ENCODE measurements at places on chromosomes 13 and 19.

GRCh38 chr13:75830842-75831241, 194.7 kb downstream of the LMO7 start:
- no peak for DNase-seq

- DNase-seq = no peak
Observed at GRCh38 chr19:50573741-50574461, 5.7 kb upstream of the LRRC4B start.

GRCh38 chr13:91557328-91558090, 159.1 kb downstream of the GPC5 start:
- no peak for DNase-seq

DNA sequence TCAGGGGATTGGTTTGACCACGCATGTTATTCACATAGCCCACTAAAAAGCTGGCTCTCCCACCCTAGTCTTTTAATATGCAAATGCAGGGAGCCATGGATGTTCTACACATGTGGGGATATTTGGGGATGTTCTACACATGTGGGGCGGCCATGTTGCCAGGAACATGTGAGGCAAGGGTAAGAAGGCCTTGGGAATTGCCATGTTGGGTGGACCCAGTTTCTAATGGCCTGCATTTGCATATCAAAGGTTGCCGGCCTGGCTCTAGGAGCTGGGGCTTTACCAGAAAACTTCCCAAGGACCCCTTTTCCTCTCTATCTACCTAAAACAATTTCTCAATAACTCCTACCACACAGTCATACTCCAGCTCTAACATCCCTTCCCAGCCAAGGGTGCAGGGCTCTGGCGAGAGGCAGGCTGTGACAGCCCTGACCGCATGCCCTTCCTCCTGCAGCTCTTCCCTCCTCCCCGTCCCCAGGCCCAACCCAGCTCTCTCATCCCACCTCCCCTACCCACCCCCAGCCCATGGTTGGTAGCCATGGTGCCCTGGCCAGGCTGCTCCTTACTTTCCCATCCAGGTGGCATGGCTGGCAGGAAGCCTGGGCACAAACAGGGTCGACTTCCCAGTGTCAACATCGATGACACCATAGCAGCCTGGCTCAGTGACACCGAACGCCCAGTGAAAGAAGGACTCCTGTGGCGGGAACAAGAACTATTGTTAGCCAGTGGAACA, 11.0 kb downstream of the PEPD start:
- DNase-seq = no peak

GRCh38 chr19:44728178-44728577, 20.3 kb upstream of the BCL3 start:
- DNase-seq = no peak

DNA sequence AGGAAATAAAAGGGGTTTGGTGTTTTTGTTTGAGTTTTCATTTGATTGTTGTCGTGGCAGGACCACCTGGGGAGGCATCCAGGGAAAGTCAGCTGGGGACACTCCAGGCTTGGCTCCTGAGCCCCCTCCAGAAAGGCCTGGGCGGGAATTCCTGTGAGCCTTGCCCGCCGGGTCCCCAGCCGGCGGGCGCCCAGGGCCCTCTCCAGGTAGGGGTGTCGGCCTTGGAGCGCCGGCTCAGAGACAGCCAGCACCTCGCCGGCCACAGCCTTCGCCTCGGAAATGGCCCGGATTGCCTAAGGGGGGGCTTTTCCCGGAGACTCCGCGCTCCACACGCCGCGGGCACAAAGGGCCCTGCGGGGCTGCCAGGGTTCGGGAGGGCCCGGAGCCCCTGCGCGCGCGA, 125.0 kb downstream of the TNFRSF19 start:
- DNase-seq = no peak

DNA sequence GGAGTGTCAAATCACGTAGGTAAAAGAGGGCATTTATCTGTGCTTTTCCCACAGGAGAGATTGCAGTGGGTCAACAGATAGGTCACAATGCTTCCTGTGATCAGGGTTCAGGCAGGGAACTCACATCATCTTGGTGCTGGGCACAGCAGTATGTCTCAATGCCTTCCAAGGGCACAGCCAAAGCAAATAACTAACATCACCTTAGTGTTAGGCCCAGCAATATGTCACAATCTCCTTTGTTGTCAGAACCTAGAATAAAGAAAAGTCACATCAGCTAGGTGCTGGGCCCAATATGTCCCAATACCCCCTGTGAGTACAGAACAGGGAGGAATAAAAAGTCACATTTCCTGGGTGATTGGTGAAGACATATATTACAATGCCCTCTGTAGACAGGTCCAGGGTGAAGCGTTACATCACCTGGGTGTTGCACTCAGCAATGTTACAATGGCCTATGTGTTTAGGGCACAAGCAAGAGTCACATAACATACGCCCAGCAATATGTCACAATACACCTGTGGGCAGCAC, 11.4 kb upstream of the ZNF724 start:
- no peak for DNase-seq

- DNase-seq = peak; percentile 72
Observed at GRCh38 chr13:44576351-44577235, 463 bp upstream of the TSC22D1 start.

GRCh38 chr19:47274891-47275761, 441 bp downstream of the INAFM1 start:
- DNase-seq = no peak

DNA sequence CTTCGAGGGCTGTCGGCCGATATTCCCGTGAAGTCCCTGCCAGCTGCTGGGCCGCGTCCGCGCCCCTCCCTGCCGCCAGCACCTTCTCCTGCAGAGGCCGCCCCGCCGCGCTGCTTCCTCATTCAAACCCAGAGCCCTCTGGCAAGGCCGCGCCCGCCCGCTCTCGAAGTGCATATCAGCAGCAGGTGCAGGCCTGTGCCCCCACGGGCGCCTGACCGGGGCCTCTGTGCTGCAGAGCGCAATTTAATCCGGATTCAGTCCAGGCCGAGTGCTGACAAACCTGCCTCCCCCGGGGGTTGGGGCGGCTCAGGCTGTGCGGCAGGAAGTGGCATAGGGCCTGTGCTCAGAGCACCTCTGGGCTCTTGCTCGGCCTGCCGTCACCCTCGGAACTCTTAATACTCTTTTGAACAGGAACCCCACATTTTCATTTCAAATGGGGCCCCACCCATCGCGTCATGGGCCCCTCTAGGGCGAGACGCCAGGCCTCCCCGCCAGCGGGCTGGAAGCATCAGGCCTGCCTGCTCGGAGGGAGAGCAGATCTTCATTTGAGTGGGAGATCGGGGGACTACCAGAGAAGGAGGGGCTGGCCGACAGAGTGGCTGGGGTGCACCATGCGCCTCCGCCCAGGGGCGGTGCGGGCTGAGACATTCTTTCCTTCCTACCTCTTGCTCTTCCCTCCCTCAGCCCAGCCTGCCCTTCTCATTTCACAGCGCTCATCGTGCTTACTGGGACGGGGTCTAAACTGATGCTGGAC, 125.7 kb downstream of the TNFRSF19 start:
- no peak for DNase-seq

- no peak for DNase-seq
Observed at GRCh38 chr19:4635754-4636116, 3.6 kb upstream of the TNFAIP8L1 start.

DNA sequence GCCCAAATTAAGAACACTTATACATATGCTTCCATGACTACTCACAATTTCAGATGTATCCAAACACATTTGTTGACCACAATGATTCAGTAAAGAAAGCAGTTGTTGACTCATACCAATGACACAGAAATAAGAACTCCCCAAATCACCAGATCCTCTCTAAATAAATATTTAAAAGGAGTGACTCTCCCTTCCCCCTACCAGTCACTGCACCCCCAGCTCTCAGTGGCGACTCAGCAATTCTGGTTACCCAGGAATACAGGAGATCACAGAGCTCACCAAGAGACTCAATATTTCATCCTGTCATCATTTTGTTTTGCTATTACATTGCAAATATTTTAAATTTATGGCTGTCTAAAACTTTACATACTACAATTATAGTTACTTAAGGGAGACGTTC, 131.5 kb downstream of the RGCC start:
- DNase-seq = no peak

- DNase-seq = no peak
Observed at GRCh38 chr19:12346896-12347295, 13.5 kb upstream of the ZNF563 start.

- DNase-seq = no peak
Observed at GRCh38 chr13:34164582-34164981, 346.6 kb downstream of the RFC3 start.

GRCh38 chr19:15467734-15468214, 3.4 kb upstream of the RASAL3 start:
- DNase-seq = no peak

DNA sequence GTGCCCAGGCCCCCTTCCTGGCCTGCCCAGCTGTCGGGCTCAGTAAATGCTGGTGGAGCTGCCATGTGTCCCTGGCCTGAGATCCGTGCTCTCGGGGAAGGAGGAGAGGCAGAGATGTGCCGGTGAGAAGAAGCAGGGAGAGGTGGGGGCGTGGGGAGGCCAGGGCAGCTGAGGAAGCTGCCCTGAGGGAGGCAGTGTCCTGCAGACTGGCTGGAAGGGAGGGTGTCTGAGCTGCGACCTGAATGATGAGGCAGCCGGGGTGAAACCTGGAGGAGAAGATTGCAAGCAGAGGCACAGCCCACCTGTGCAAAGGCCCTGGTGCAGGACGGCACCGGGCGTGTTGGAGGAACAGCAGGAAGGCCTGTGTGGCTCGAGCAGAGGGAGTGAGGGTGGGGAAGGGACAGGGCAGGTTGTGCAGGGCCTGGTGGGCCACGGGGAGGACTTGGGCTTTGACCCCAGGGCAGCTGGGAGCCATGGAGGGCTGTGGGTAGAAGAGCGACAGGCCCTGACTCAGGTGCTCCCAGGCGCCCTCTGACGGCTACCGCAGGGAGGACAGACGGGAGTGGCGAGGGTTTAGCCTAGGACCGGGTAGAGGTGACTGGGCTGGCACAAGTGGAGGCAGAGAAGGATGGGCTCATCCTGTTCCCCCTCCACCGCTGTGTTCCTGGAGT, 14.0 kb upstream of the CELF5 start:
- DNase-seq = no peak

DNA sequence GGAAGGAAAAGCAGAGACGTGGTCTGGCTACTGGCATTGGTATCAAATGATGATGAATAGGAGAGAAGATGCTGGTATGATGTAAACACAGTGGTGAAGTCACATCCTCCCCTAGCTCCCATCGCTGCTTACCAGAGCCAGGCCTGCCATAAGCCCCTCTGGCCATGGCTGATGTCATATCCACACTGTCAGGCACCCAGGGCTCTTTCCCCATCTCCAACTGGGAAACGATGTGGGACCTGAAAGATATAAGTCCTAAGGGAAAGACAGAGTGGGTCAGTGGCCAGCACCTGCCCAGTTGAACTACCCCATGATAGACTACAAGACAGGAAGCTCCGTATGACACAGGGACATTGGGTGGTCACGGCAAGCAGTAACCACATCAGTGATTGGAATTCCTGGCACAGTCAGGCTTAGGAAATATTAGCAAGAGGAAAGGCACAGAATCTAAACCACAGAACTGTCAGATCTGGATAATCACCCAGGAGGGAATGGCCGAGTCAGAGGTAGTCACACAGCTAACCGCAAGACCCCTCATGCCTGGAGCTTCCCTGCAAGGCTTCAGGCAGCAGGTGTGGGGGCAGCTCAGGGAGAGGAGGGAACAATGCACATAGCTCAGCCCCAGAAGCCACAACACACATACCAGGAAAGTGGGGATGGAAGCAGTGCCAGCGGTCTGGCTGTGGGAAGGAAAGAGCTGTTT, 3.8 kb downstream of the ZNF792 start:
- DNase-seq = no peak

- DNase-seq = peak; percentile 14
Observed at GRCh38 chr13:80011448-80012212, 329.3 kb downstream of the SPRY2 start.

DNA sequence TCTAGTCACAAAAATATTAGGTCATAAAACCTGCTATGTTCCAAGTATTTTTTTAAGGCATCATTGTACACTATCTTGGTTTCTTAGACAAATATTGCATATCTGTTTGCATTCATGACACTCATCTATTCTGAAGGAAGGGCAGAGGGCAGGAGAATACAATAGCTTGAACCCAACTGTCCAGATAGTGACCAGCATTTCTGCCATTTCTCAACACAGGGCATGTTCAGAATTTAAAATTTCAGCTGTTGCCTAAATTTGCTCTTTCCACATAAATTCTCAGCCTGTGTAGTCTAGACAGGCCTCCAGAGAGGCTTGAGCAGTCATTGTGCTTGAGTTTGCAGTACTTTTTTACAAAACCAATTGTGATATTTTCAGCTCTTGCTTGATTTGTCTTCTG, 119.5 kb downstream of the ZAR1L start:
- DNase-seq = no peak

DNA sequence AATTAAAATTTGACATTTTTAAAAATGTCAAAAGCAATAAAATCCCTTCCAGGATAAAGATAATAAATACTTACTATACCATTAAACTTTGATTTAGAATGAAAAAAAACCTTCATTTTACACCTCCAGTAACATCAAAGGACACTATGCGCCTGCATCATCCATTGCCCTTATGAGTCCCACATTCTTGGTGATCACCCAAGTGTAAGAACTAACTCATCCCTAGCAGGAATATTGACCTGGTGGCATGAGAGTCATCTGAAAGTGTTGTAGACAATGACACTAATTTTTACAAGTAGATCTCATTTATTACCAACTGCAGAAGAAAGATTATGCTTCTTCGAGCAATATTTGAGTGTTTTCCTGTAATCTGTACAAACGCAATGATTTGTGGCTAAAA, 1128.9 kb downstream of the EFNB2 start:
- no peak for DNase-seq

GRCh38 chr13:82438320-82438719, 1444.0 kb downstream of the SLITRK1 start:
- DNase-seq = no peak

DNA sequence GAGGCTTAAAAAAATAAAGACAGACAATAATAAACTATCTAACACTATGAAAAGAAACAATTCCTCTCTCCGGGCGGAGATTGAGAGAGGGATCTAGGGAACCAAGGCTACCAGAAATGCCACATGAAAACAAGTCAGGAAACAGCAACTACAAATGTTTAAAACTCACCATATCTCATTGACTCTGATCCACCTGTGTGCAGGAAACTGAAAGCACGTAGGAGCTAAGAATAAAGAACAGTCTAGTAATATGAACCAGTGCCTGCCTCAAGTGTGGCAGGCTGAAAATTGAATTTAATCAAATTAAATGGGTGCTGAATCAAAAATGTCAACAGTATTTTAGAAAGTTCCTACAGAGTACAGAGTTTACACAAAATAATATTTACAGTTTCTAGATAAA, 1701.0 kb downstream of the SLITRK5 start:
- DNase-seq = no peak

- peak; percentile 38 for DNase-seq
Observed at GRCh38 chr13:45055902-45056648, 64.2 kb upstream of the GTF2F2 start.

Measured in anterior cingulate cortex (tissue), 58 donors.